Hematopoietic multipotent progenitor cell treated with erythropoietin and hydrocortisone succinate and interleukin-3 and kit ligand, for 4 days (in vitro differentiated cells): ENCODE measurements at places on chromosomes 13 and 19.

- peak; percentile 29 for DNase-seq
Observed at GRCh38 chr19:55486971-55487923, 989 bp upstream of the SSC5D start.

DNA sequence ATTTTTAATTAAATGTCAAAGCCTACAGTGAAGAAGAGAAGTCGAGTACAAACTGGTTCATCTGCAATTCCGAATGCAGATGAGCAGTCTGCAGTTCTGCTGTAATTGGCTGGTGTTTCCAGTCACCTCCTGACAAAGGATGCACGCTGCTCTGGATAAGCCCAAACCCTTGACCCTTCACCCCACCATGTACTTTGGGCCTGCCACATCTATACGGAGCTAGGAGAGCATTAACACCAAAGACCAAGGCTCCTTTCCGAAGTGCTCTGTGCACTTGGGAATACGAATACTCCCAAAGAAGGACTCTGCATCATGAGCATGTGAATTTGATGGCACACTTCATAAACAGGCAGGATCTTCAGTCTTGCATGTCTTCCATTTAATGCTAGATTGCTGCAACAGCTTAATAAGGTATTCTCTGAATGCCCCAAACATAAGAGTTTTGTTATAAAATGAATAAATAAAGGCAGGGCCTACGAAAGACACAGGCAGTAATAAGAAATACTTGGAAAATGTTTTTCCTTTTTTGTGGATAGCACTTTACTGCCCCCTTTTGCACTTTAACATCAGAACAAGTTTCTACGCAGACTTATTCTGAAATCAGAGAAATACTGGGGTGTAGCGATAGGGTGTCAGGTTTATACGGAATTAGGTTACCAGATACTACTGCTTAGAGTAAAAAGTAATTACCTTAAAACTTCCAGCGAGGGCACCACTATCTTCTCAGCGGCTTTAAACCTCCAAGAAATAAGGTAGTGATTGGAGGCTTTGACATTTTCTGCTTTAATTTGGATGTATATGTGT lies 15.0 kb downstream of the EFNB2 start:
- peak; percentile 42 for DNase-seq

- peak; percentile 45 for DNase-seq
Observed at GRCh38 chr19:12838886-12839756, 806 bp downstream of the MAST1 start.

GRCh38 chr13:60379837-60380565 lies 17.0 kb upstream of the TDRD3 start:
- no peak for DNase-seq

DNA sequence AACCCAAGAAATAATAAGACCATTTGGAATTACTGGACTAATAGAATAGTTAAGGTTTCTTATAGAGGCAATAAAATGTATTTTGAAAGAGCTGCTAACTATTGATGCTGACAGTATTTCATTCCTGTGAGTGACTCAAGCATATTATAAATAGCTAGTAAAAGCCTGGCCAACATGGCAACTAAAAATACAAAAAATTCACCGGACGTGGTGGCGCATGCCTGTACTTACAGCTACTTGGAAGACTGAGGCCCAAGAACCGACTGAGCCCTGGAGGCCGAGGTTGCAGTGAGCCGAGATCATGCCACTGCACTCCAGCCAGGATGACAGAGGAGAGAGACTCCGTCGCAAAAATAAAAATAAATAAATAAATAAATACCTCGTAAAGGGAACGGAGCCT lies 5.4 kb upstream of the ICAM3 start:
- DNase-seq, result no peak

DNA sequence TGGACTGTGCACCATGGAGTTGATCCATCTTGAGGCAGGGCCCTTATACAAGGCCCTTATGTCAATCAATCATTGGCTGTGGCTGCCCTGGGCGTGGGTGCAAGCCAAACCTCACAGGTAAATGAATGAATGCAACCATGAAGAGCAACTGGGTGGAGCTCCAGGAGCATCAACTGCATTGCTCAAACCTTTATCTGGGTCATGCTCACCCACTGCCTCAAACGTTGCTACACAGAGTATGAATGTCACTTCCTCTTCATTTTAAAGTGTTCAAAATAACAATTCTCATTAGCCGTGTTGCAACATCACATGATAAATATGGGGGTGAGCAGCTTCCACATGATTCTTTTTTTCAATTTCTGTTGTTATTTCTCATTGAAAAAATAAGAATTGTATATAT lies 6.4 kb upstream of the ZNF333 start:
- DNase-seq, result peak; percentile 78

- no peak for DNase-seq
Observed at GRCh38 chr19:1181606-1182005, 7.5 kb upstream of the SBNO2 start.

DNA sequence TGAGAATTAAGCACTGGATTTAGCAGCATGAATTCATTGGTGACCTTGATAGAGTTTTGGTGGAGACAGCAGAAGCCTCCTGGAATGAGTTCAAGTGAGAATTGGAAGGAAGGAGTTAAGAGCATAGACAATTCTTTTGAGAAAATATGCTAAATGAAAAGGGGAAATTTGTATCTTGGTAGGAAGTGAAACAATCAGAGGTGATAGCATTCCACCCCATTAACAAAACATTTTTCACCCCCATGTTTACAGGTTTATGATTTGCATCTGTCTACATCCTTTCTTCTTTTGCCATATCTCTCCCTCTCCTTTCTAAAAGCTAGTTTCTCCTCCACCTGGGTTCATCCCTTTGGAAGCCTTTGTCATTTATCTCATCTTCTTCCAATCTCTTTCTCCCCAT lies 27.5 kb downstream of the LNX2 start:
- DNase-seq, result no peak

GRCh38 chr13:82847595-82847994 lies 1034.7 kb downstream of the SLITRK1 start:
- DNase-seq, result no peak

DNA sequence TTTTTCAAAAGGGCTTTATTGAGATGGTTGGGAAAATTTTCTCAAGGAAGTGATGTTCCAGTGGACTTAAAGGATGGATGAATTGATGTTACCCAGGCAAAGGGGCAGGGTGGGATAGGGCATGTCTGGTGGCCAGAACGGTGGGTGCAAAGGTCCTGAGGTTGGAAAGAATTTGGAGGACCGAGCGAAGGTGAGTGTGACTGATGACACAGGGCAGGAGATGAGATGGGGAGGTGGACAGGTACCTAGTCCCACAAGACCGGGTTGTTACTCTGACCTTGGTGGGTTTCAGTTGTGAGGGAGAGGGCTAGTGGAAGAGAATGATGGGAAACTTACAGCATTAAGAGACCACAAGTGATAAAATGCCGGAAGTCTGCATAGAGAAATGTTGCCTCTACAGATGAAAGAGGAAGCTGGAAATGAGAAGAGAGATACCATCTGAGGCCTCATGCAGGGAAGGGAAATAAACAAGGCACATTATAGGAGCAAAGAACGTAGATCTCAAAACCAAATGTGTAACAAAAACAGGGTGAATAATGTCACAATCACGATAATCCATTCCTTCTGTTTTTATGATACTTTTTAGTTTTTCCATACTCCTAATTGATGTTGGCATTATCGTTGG lies 4.5 kb downstream of the ADGRE1 start:
- peak; percentile 91 for DNase-seq

DNA sequence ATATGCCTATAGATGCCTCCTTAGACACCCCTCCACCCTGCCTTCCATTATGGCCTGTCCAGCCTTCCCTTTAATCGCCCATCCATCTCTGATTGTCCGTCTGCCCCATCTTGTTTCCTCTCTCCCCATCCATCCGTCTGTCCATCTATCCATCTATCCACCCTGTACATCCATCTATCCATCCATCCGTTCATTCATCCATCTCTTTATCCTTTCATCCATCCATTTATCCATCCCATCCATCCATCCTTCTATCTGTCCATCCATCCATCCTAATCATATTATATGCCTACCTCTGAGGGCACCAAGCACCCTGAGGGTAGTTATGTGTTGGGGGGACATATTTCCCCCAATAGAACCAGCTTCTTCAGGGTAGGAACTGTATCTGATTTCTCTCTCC lies 23.1 kb downstream of the TRPM4 start:
- DNase-seq, result no peak

- DNase-seq, result no peak
Observed at GRCh38 chr13:113419531-113420193, 33.6 kb downstream of the ADPRHL1 start.

- peak; percentile 56 for DNase-seq
Observed at GRCh38 chr13:44784708-44785080, 204.6 kb downstream of the NUFIP1 start.

DNA sequence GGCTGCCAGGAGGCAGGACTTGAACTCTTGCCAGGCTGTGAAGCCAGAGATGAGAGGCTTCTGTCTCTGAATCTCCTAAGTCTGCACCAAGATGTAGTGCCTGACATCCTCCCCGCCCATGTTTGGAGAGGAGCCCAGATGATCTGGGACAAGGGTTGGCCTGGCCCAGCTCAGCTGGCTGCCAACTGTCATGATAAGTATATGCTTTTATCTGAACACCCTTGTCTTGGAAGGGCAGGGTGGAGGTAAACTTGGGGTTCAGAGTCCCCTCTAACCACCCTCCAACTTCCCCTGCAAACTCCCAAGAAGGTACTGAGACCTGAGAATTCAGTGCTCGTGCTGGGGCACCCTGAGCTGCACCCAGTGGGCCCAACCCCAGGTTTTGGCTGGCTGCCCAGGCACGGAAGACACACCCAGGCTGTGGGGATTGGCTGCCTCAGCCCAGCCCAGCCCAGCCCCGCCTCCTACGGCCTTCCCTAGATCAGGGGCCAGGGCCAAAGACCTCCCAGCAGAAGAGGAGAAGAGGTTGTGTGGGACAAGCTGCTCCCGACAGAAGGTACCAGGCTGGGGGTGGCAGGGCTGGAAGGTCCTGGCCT lies at the start of gene CYP4F12:
TSS of gene CYP4F12 (plus strand) at position 508 of the 596 bp plus-strand sequence. CDS start 443 bp downstream, outside the sequence.
- DNase-seq, result peak; percentile 89

- DNase-seq, result no peak
Observed at GRCh38 chr13:34335014-34336007, 517.4 kb downstream of the RFC3 start.

GRCh38 chr13:25400925-25401324 lies 29.2 kb downstream of the ATP8A2 start:
- DNase-seq, result no peak

DNA sequence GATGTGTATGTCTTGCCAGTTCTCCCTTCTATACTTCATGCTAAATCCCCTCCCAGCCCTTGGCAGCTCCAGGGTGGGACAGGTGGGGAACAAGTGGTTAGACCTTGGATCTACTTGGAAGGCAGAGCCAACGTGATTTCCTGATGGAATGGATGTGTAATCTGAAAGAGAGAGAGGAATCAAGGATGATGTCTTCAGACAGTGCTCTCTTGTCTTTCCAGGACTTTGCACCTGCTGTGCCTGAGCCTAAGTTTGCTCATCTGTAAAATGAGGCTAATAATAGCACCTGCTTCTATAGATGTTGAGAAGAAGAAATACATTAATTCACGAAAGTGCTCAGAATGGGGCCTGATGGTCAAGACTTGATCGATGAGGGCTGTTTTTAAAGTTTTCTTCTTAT lies 7.0 kb upstream of the EGLN2 start:
- DNase-seq, result no peak

DNA sequence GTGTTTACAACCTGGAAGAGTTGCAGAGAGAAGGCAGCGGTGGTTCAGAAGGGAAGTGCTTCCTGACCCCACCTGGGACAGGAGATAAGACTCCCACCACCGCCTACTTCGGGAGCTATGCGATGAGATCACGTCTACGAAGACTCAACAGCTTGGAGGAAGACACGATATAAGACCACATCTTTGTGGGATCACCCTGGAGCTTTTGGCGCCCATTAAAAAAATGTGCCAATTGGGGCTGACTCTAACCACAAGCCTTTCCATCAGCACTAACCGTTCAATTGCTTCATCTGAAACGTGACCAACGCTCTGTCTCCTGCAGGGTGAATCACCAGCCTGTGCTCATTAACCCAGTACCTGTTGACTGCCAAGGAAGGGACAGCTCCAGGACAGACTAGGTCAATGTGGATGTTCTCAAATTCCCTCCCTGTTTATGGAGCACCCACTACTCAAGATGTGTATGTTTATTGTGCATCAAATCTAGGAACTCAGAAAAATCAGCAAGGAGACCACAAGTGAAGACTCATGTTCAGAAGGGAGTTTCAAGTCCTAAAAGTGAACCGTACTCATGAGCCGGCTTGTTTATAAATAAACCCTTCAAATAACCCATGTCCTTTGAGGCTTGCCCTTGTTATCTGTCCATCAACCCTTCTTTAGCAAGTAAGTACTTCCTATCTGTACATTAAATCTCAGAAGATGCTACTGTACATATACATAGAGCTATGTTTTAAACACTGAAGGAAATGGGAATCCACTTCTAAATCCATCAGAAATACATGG lies 67.5 kb downstream of the LATS2 start:
- DNase-seq, result peak; percentile 94

- DNase-seq, result no peak
Observed at GRCh38 chr19:52140032-52140710, 433 bp upstream of the ZNF616 start.

DNA sequence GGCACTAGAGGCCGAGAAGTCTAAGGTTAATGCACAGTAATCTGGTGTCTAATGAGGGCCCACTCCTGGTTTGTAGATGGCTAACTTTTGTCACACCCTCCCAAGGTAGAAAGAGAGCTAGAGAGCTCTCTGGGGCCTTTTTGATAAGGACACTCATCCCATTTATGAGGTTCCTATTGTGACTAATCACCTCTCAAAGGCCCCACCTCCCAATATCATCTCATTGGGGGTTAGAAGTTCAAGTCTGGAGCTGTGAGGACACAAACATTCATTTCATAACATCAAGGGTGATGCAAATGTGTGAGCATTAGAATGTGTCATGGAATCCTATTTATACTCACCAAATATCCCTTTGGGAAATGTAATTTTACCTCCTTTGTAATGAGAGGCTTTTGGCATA lies 79.2 kb upstream of the SLC10A2 start:
- no peak for DNase-seq

DNA sequence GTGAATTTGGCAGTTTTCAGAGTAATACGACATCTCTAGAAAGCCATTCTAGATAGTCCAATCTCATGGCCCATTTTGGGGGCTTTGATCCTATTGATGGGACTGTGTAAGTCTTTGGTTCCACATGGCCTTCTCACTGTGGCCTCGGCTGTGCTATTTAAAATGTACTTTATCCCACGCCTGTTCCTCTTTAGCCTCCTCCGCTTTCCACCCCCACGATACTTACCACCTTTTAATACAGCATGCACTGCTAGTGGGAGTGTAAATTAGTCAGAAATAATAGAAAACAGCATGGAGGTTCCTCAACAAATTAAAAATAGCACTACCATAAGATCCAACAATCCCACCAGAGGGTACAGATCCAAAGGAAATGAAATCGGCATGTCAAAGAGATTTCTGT lies 28.3 kb upstream of the CEBPG start:
- DNase-seq, result no peak
